ENCODE measurements at places on chromosomes 2 and 18. TPM values are rescaled to one million over a fixed set of nuclear protein-coding genes. Genes with fewer than 3 reads are reported as not detected.

DNA sequence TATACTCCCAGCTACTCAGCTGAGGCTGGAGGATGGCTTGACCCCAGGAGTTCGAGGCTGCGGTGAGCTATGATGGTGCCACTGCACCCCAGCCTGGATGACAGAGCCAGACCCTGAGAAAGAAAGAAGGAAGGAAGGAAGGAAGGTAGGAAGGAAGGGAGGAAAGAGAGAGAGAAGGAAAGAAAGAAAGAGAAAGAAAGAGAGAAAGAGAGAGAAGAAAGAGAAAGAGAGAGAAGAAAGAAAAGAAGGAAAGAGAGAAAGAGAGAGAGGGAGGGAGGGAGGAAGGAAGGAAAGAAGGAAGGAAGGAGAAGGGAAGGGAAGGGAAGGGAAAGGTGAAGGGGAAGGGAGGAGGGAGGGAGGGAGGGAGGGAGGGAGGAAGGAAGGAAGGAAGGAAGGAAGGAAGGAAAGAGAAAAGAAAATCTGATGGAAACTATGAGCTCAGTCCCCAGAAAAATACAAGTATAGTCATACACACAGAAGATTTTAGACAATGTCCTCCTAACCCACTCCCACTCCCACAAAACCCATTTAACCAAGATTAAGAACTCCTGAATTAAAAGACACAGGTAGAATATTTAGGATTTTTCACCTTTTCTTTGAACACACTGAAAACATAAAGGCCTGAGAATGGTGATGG lies 15.6 kb downstream of the FZD7 start:
- H3K27me3 ChIP-seq: peaks cover 28% of the 10 kb centered on the region
- H3K4me1 ChIP-seq: no peaks in the 10 kb centered on the region
- no peaks in the 10 kb centered on the region for H3K36me3 ChIP-seq
- DNase-seq: no peak
- no peak overlapping the region for H3K4me3 ChIP-seq
- no peak overlapping the region for H3K27ac ChIP-seq

- no peak for DNase-seq
- H3K27ac ChIP-seq: no peak overlapping the region
- H3K36me3 ChIP-seq: no peaks in the 10 kb centered on the region
- peaks cover 30% of the 10 kb centered on the region for H3K27me3 ChIP-seq
These were observed 105.3 kb upstream of the BCL2L11 start for GRCh38 chr2:111015283-111015995.

TRPM8 gene
- not detected for total RNA-seq

DNA sequence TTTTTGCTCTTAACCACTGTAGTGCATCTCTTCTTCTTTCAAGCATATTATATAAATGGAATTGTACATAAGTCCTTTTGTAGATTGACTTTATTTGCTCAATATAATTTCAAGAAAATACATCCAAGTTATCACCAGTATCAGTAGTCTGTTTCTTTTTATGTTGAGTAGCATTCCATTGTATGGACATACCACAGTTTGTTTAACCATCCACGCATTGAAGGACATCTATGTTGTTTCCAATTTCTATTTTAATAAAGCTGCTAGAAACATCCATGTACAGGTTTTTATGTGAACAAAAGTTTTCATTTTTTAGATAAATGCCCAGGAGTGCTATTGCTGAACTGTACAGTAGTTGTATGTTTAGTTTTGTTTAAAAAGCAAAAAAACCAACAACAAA lies 387.5 kb upstream of the SOX11 start:
- H3K27me3 ChIP-seq: no peaks in the 10 kb centered on the region
- H3K36me3 ChIP-seq: no peaks in the 10 kb centered on the region
- DNase-seq: no peak
- no peaks in the 10 kb centered on the region for H3K4me1 ChIP-seq

GRCh38 chr2:157229572-157229971 lies 27.9 kb upstream of the GALNT5 start:
- no peak overlapping the region for H3K4me3 ChIP-seq
- no peaks in the 10 kb centered on the region for H3K4me1 ChIP-seq
- peaks cover 34% of the 10 kb centered on the region for H3K27me3 ChIP-seq
- H3K27ac ChIP-seq: no peak overlapping the region
- DNase-seq: no peak
- H3K36me3 ChIP-seq: no peaks in the 10 kb centered on the region

EMX1 gene
- total RNA-seq: not detected

DNA sequence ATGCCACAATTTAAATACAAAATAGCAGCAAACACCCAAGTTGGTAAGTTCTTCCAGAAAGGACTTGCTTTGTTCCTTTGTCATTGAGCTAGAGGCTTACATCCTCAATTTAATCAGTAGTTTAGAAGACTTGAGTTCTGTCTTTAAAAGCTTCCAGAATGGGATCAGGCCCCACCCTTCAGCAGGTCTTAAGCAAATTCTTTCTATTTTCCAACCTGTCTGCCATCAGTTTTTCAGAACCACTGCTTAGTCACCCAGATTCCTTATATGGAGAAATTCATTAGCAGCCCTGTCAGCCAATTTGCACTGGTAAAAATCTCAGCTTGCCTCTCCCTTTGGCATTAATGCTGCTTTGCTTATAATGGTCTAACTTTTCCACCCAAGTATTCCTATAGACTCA lies 263.6 kb upstream of the HNMT start:
- no peaks in the 10 kb centered on the region for H3K36me3 ChIP-seq
- no peak for DNase-seq
- H3K4me1 ChIP-seq: no peaks in the 10 kb centered on the region

LYPD6 gene
- not detected for total RNA-seq

DNA sequence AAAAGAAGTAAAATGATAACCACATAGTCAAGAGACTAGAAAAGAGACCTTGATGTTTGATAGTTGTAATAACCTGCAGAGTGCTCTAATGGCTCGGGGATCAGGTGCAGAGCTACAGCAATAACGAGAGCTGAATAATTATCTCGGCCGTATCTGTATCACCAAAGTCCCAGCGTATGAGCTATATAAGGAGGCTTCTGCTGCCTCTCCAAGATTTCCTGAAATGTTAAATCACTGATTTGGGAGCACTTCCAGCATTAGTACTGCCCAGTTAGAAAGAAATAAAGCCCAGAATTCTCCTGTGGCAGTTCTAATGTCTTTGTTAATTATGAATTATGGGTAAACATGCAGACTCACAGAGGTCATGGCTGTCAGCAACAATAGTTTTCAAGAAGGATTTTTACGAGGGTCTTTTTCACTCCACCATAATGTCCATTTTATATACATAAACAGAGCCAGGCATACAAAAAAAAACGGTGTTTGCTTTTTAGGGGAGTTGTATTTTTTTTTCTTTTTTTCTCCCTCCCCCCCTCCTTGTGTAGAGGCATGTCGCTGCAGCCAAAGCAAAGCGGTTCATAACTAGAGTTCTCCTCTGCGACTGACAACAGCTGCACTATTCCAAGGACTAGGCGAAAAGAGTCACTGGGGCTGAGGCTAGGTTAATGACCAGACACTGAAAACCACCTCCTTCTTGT lies 168.3 kb upstream of the VRK2 start:
- peaks cover 3% of the 10 kb centered on the region for H3K27me3 ChIP-seq
- no peak overlapping the region for H3K27ac ChIP-seq
- no peaks in the 10 kb centered on the region for H3K36me3 ChIP-seq
- DNase-seq: no peak
- no peak overlapping the region for H3K4me3 ChIP-seq
- H3K4me1 ChIP-seq: no peaks in the 10 kb centered on the region

Data from activated T-helper 1 cell treated with anti-CD3 and anti-CD28 coated beads, Interleukin-12 subunit alpha, Interleukin-12 subunit beta, Interleukin-2, Interleukin-4 antibody, amounts not matched to agents 30 ng/mL and 10 ng/mL and 1 ng/mL, durations not matched to agents 14 hours and 24 hours and 36 hours (primary cell).